ENCODE measurements at places on chromosomes 2 and 18.

GRCh38 chr18:39946623-39947061 lies 2008.4 kb upstream of the PIK3C3 start:
- no peak for DNase-seq

- no peak for DNase-seq
These were observed 1568.7 kb upstream of the CELF4 start for GRCh38 chr18:39134255-39134654.

GRCh38 chr2:239942090-239942489 lies 83.1 kb downstream of the NDUFA10 start:
- DNase-seq, result no peak

GRCh38 chr2:26915316-26915715 lies 55.1 kb upstream of the MAPRE3 start:
- no peak for DNase-seq

GRCh38 chr2:38748943-38749804 lies 2.0 kb downstream of the SRSF7 start:
- DNase-seq, result no peak

GRCh38 chr2:3759331-3759730 lies 56.0 kb downstream of the DCDC2C start:
- no peak for DNase-seq

- no peak for DNase-seq
These were observed 172.3 kb downstream of the PARD3B start for GRCh38 chr2:204717591-204717990.

DNA sequence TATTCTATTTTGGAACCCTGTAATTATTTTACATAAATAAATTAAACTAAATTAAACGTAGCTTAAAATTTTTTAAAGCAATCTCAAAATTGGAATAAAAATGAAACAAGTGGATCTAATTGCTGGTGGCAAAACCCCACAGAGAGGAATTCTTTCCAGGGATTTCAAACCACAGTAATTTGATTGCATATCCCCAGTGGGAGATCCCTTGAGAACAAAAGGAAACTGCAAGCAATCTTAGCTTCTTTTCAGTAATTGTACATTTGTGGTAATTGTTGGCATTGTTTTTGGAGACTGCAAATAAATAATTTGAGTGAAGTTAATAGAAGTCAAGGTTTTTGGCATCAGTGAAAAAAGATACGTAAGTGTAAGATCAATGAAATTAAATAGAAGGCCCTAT lies 58.7 kb upstream of the MYCN start:
- no peak for DNase-seq
